ENCODE measurements at places on chromosomes 3 and 15.

GRCh38 chr15:71784719-71785118, 25.6 kb upstream of the NR2E3 start:
- DNase-seq, result no peak

GRCh38 chr3:124131580-124131979, 139.7 kb upstream of the ROPN1 start:
- DNase-seq, result no peak

- DNase-seq, result no peak
These were observed 179.8 kb downstream of the GHSR start for GRCh38 chr3:172268425-172268824.

GRCh38 chr15:85943791-85944190, 135.9 kb upstream of the AGBL1 start:
- DNase-seq, result no peak

DNA sequence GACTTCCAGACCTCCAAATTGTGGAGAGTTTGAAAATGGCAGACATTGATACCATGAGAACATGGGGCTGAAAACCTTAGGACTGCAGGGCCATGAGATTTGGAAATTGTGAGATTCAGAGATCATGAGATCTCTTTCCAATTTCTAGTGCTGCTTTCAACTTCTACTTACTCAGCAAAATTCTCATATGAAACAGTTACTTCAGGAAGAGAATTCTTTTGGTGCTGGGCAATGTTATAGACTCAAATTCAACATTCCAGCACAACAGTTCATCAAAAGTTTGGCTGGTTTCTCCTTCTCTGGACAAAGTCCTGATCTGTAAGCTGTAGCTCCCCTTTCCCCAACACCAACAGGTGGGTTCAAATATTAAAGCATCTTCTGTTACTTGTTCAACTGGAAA, 506.9 kb upstream of the NECTIN3 start:
- DNase-seq, result no peak

- no peak for DNase-seq
These were observed 81.8 kb downstream of the CLASP2 start for GRCh38 chr3:33636125-33636850.

DNA sequence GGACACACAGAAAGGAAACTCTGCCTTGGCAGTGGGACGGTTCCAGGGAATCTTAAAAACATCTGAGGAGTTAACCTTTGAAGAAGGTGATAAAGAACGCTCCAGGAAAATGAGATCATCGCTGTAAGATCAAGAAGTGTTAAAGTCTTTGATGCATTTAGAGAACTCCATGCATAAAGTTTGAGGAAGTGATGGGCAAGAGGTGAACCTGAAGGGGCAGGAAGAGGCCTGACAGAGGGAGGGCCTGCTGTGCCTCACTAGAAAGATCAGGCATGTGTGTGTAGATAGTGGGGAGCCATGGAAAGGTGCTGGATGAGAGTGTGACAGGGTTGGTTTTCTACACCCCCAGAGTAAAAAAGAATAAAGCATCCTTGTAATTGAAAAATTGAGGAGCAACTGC, 889.2 kb downstream of the MCTP2 start:
- DNase-seq, result no peak

DNA sequence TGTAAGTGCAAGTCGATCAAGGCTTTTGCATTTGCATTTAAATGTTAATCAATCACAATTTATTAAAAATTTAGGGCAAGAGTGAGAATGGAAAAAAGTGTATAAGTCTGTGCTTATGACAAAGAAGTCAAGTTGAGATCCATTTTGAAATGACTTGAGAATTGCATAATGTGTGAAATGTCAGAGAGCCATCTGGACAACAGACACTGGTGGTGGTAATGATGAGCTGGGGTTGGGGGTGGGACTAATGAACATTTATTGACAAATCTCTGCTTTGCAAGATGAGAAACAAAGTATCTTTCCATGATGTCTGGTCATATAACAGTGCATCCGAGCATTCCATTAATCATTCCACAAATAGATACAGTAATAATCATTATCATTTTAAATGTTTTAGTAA, 89.4 kb upstream of the ZBTB20 start:
- no peak for DNase-seq

DNA sequence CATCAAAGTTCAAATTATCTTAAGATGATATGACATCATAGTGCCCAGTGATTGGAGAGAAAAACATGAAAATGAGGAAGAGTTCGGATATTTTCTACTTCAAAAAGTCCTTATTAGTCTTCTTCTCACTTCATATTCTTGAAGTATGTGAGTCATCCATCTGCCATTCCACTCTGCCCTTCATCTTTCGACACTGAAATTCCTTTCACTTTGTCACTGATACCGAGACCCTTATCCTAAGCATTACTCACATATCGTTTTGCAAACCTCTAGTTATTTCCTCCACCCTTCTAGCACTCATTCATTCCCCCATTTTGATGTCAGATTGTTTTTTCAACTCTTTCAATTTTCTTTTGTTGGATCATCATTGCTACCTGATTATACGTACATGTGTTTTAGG, 4.0 kb downstream of the OR5H14 start:
- DNase-seq, result no peak

DNA sequence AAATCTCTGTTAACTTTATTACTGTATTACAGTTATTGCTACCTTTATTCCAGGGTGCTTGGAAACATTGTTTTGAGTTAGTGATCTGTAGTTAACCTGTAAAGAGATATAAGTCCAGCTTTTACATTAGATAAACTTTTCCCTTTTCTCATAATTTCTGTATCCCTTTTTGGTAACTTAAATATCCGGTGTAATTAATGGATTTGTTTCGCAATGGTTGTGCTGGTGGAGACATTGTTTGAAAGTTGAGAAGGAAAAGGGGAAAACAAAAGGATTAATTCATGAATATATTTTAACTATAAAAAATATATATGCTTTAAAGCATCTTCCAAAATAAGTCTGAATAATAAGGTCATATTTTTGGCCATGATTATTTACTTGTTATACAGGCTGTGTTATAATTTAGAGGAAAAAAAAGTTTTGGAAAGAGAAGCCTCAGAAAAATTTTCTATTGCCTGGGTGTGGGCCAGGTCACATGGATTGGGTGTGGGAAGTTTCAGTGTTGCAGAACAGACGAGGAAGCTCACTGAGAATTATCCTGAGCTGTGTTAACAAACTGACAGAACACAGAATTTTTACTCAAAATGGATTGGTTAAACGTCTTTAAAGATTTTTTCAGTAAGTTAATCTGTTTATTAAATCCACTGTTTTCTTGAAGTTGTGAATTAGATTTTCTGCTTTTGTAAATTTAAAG, 27.7 kb upstream of the IL20RB start:
- DNase-seq, result no peak

- no peak for DNase-seq
These were observed 38.8 kb upstream of the TNFSF10 start for GRCh38 chr3:172561897-172562640.

GRCh38 chr15:58562135-58562534, 130.3 kb downstream of the LIPC start:
- DNase-seq, result no peak

DNA sequence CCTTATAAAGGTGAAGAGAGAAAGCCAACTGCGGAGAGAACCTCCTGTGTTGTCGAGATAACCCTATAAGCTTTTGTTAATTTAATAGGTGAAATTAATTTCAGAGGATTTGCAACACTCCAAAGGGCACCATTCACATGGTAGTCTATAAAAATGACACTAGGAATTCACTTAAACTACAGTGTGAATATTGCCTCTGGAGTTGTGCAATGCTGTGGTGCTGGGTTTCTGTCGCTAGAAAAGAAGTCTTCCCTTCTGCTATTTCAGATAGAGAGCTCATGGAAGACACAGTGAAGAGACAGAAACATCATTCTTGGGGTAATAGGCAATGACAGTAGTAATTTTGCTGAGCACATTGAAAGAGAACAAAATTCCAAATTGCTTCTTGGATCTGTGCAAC, 28.8 kb upstream of the PROK2 start:
- no peak for DNase-seq

DNA sequence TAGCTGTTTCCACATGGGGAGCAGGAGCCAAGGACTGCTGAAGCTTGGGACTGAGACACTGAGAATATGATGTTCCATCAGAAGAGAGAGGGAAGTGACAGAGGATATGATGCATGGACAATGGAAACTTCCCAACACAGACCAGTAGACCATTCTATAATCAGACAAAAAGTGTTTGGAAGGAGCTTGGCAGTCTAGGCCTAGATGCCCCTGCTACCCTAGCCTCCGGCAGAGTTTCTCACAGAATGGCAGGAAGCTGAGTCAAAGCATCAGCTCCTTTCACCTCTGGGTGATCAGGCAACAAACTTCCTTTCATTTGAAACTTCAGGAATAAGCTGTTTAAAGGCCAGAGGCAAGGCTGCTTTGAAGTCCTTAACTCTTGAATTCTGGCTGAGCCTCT, 222.0 kb downstream of the NEK10 start:
- DNase-seq, result no peak

DNA sequence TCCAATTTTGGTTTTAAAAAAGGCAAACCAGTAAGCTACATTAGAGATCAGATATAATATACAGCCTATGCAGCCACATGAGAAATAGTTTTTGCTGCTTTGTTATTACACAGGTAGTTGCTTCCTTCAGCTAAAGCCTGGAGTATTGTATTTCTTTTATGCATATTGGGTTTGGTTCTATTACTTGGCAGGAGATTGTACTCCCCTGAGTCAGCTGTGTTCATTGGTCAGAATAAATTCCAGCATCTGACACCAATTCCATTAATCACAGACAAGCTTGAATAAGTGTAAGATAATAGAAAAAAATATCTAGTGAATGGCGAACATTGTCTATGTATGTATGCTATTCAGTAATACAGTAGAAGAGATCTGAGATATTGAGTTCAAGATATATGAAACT, 26.1 kb upstream of the ZCWPW2 start:
- DNase-seq, result no peak

- no peak for DNase-seq
These were observed 25.4 kb downstream of the CACNA2D2 start for GRCh38 chr3:50478051-50478450.

- no peak for DNase-seq
These were observed 1161.4 kb downstream of the IGSF11 start for GRCh38 chr3:117873249-117873600.

GRCh38 chr3:41751597-41751996, 210.3 kb downstream of the ULK4 start:
- no peak for DNase-seq

DNA sequence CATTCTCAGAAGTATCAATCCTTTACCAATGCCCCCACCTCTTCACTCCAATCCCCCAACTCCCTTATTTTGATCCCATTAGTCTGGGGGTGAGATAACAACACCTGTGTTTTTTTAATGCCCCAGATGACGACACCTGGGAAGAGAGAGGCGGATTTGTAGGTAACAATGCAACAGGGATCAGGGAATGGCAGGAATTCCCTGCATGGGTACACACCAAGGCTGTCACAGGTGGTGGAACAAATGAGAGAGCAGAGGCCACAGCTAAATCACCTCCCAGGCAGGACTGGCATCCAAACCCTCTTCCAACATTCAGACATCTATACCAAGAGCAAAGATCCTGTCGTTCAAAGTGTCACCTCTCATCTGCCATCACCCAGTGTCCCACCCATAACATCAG, 319.2 kb upstream of the TRIM42 start:
- no peak for DNase-seq

- DNase-seq, result no peak
These were observed 170.0 kb downstream of the SOX2 start for GRCh38 chr3:181881749-181882148.

- no peak for DNase-seq
These were observed 20.8 kb downstream of the TCF12 start for GRCh38 chr15:56939257-56939656.

- no peak for DNase-seq
These were observed 3.1 kb downstream of the ATP10A start for GRCh38 chr15:25859838-25860645.

DNA sequence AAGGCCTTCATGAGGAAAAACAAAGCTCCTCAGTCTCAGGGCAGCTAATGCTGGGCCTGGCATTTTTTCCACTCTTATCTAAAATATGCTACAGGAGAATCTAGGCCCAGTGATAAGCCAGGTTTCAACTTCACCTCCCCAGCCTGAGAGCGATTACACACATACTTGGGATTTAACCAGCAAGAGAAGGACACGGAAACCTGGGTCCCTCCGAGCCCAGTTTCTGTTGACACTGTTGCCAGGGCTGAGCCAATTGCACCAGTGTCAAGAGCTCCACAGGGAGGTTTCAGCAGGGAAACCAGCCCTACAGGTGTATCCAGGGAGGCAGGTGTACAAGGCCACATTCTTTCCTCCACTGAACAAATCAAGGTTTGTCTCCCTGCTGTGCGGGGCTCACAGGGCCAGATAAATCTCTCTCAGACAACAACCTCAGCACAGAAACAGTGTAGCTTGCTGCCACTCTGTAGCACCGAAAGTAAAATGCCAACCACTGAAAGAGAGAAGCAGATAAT, 85.4 kb downstream of the MAGI1 start:
- no peak for DNase-seq

DNA sequence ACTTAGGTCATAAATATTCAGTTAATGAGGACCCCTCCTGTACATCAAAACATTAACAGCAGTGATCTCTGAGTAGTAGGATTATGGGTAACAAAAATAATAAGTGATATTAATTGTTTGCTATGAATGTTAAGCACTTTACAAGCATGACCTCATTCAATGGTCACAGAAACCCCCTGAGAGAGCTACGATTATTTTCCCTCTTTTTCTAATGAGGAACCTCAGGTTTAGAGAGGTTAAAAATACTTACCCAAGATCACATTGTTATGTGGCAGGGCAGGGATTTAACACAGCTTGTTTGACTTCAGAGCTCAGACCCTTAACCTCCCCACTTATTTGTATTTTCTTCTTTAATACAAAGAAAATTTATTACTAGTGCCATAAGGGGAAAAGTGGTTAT, 228.2 kb downstream of the TBL1XR1 start:
- no peak for DNase-seq

GRCh38 chr15:40538976-40539375, 25.9 kb downstream of the CCDC32 start:
- DNase-seq, result no peak

- no peak for DNase-seq
These were observed 190.8 kb downstream of the VGLL3 start for GRCh38 chr3:86800116-86800515.

DNA sequence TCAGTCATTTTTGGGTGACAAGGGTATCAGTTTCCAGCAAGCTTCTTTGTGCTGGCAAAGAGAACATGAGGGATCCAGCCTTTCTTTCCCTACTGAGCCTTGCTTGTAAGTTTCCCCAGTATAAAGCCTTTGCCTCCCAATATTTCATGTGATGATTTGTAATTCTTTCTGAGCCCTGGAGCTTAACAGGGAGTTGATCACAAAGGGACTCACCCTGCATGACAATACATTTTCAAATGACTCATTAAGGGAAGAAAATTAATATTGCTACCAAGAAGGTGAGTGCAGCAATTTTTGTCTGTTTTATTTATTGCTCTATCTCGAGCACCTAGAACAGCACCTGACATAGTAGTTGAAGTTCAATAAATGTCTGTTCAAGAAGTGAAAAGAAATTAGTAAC, 27.7 kb downstream of the OXSM start:
- no peak for DNase-seq
